ENCODE measurements at places on chromosomes 5 and 9. TPM values are rescaled to one million over a fixed set of nuclear protein-coding genes. Genes with fewer than 3 reads are reported as not detected.

Gene PROB1
- 2.3 TPM for total RNA-seq

- H3K27me3 ChIP-seq, result no peaks in the 10 kb centered on the region
- H3K27ac ChIP-seq, result no peak overlapping the region
- DNase-seq, result no peak
- no peaks in the 10 kb centered on the region for H3K4me1 ChIP-seq
- no peak overlapping the region for H3K4me3 ChIP-seq
- H3K36me3 ChIP-seq, result no peaks in the 10 kb centered on the region
Observed at GRCh38 chr9:72422214-72422613, 57.2 kb upstream of the ZFAND5 start.

Gene ITGA2
- 24.3 TPM for total RNA-seq

- peak; percentile 93 for DNase-seq
- peak overlapping the region; percentile 99 for H3K27ac ChIP-seq
- H3K4me1 ChIP-seq, result peaks cover 16% of the 10 kb centered on the region
- peak overlapping the region; percentile 90 for H3K4me3 ChIP-seq
Observed at GRCh38 chr5:43514471-43514815, 505 bp downstream of the C5orf34 start.

Gene TAF11L5
- not detected for total RNA-seq

DNA sequence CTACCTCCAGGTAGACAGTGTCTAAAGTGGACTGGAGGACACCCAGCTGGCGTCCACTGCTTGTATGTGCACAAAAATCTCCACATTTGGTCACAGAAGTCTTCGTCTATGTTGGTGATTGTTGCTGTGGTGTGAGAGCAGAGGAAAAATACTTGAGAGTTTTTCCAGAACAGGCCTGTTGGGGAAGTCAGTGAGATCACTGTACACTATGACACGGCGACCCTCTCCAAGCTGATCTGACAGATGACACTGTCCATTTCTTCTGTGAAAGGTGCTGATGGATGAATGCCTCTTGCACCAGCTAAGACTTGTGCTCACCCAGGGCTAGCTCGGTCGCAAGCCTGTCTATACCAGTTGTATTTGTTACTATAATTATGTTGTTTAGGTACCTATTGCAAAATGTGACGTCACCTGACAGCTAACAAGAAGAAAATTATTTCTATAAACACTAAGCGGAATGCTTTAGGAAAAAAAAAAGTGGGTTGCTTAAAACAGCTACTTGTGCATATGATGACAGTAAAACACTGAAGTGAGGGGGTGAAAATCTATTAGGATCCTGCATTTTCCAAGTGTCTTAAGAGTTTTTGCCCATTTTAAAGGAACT, 142.3 kb downstream of the ROR2 start:
- no peaks in the 10 kb centered on the region for H3K36me3 ChIP-seq
- no peaks in the 10 kb centered on the region for H3K27me3 ChIP-seq
- no peak for DNase-seq
- H3K4me1 ChIP-seq, result peaks cover 31% of the 10 kb centered on the region

- peaks cover 33% of the 10 kb centered on the region for H3K4me1 ChIP-seq
- no peak overlapping the region for H3K4me3 ChIP-seq
- H3K36me3 ChIP-seq, result no peaks in the 10 kb centered on the region
- no peak overlapping the region for H3K27ac ChIP-seq
Observed at GRCh38 chr9:125517577-125517976, 189.4 kb downstream of the MAPKAP1 start.
